ENCODE measurements at places on chromosomes 5 and 9.

- DNase-seq: peak; percentile 65
These were observed 36.7 kb downstream of the NDFIP1 start for GRCh38 chr5:142145106-142145900.

- no peak for DNase-seq
These were observed 14.6 kb upstream of the ACOT12 start for GRCh38 chr5:81408496-81408895.

- DNase-seq: no peak
These were observed 56.4 kb downstream of the PFDN1 start for GRCh38 chr5:140246378-140247122.

- DNase-seq: no peak
These were observed 31.1 kb upstream of the BNC2 start for GRCh38 chr9:16901590-16901989.

DNA sequence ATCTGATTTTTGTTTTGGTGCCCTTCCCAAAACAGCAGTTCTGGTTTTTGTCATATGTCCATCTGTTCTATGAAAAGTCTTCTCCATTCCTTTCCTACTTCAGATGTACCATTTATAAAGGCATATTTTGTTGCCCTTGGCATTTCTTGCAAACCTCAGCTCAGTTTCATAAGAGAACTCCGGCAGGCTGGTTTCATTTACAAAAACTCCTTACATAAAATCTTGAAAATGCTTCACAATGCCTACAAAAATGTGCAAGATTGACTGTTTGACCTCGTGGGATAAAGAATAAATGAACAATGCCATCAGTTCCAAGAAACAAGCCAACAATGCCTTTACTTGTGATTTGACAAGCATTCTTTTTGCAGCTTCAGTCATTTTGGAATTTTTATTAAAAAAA is 39.1 kb upstream of the CTNNAL1 start:
- no peak for DNase-seq

All from D341Med (cell line).